ENCODE measurements at places on chromosomes 2 and 18.

- DNase-seq = no peak
These were observed 90.9 kb upstream of the SMAD7 start for GRCh38 chr18:49041435-49042245.

- no peak for DNase-seq
These were observed 185.8 kb downstream of the DOK6 start for GRCh38 chr18:69586537-69586936.

DNA sequence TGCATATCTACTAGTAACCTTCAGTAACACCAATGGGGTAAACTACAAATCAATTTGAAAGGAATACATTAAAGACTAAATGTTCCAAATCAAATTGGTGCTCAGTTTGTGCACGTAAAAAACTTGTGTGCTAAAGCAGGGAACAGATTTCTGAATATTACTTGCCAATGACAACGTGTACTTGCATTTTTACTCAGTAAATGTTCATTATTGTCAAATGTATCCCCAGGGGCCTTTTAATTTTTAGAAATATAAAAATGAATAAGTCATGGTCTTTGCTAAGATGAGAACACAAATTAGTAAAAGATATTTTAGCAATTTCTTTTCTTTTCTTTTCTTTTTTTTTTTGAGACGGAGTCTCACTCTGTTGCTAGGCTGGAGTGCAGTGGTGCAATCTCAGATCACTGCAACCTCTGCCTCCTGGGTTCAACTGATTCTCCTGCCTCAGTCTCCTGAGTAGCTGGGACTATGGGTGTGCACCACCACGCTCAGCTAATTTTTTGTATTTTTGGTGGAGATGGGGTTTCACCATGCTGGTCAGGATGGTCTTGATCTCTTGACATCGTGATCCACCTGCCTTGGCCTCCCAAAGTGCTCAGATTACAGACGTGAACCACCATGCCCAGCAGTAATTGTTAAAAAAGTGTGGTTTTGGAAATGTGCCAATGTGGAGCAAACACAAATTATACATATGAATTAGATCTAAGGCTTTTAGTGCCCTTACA lies 52.6 kb downstream of the PMAIP1 start:
- no peak for DNase-seq

GRCh38 chr18:62828852-62829251 lies 113.5 kb downstream of the PHLPP1 start:
- DNase-seq = no peak

DNA sequence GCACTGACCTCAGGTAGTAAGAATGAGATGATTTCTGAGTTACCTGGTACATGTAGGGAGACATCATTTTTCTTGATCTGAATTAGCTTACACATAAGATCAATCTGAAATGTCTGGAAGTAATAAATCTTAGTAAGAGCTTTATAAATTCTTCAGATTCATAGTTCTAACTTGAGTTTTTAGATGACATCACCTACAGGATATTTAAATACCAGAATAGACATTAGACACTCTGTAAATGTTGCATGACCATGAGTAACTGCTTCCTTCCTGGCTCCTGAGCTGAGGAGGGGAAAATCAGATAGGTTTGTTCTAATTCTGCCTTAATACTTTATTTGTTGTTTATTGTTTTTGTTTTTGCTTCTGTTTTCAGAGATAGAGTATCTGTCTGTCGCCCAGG lies 181.8 kb downstream of the PHLPP1 start:
- DNase-seq = no peak

DNA sequence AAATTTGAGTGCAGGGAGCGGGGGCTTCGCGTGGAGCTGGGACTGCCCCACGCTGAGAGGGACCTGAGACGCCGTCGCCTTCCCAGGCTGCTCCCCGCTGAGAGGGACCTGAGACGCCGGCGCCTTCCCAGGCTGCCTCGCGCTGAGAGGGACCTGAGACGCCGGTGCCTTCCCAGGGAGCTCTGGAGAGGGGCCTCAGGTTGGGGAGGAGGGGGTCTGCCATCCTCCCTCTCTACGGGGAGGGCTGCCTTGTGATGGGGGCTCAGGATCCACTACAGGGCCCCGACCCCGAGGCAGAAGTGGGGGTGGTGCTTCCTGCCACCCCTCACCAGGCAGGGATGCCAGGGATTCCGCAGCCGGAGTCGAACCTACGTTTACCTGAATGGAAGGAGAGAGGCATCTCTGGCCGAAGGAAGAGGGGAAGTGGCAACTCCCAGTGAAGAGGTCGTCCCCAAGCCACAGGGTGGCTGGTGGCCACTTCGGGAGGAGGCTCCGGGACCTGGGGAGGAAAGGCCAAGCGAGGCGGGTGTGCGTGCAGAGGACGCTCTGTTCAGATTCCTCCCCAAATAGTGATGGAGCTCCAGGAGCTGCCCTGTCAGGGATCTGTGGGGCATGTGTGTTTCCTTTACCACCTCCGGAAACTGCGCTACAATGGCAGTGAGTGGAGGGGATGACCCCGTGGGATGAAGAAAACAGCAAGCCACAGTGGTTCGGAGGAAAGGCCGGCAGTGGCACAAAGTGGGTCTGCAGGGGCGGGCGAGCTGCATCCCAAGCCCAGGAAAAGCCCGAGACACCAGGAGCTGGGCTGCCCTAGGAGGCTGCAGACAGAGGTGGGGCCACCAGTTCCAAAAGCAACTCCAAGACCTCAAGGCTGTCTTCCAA lies 108.2 kb upstream of the CTDP1 start:
- no peak for DNase-seq

GRCh38 chr2:196331851-196332250 lies 160.5 kb upstream of the STK17B start:
- no peak for DNase-seq

- DNase-seq = no peak
These were observed 1.3 kb downstream of the IGFBP2 start for GRCh38 chr2:216634370-216635148.

DNA sequence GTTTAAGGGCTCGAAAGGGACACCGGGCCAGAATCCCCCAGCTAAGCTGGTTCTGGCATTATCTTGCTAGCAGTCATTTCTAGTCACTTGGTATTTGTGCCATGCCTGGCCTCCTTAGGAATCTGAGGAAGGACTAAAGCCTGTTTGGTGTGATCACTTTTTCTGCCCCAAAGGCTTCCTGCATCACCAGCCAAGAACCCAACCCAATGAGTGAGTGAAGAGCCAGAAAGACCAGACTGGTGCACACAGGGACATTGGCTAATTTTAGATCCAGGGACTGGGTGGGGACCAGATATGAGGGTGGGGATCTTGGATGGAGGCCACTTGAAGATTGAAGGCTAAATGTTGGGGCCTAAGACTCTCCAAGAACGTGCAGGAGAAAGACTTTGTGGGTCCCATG lies 411.9 kb upstream of the TNP1 start:
- DNase-seq = no peak

DNA sequence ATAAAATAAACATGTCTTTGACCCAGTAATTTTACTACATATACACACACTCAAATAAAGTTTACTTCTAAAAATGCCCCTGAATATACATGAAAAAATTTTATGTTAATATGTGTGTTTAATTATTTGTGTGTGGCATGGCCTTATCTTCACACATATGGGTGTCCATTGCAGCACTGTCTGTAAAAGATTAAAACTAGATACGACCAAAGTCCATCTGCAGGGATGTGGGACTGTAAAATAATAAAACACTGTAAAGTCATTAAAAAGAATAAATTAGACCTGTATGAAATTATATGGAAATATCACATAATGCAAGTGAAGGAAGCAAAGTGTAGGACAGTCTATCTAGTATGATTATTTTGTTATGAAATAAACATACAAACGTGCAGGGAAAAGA lies 337.3 kb downstream of the RND3 start:
- no peak for DNase-seq

- no peak for DNase-seq
These were observed 85.4 kb downstream of the ARHGEF33 start for GRCh38 chr2:38975042-38975441.
